ENCODE measurements at places on chromosomes 7 and 10.
A peak's percentile ranks its signal among the peaks of the same experiment; 100 is the strongest.

- DNase-seq = no peak
These were observed 1.1 kb upstream of the PRLHR start for GRCh38 chr10:118596426-118597124.

GRCh38 chr10:105714728-105715127, 1073.6 kb downstream of the SORCS3 start:
- no peak for DNase-seq

DNA sequence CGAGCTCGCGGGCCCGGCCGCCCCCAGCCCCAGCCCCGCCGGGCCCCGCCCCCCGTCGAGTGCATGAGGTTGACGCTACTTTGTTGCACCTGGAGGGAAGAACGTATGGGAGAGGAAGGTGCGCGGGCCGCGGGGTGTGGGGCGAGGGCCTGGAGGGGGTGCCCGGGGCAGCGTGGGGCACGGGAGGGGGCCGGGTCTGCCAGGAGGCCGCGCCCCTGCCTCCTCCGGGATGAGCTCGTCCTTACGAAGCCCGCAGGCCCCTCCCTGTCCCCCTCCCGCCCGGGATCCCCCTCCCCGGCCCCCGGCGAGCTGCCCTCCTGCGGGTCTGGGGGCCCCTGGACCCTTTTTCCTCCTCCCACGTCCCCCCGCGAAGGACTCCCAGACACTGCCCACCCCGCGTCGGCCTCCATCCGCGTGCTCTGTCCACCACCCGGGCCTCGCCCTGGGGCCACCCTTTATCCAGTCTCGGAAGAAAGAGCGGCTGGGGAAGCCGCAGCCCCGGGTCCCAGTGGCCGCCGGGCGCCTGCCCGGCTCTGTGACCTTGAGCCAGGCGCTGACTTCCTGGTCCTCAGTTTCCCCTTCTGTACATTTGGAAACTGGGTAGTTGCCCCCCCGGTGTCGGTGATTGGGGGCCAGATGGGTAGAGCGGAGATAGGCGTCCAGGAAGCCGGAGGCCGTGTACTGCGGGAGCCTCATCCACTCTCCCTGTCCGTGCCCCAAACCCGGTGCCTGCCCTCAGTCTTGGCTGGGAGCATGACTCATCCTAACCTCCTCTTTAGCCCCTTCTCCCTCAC, 521 bp downstream of the LIMK1 start:
- DNase-seq = peak; percentile 62

DNA sequence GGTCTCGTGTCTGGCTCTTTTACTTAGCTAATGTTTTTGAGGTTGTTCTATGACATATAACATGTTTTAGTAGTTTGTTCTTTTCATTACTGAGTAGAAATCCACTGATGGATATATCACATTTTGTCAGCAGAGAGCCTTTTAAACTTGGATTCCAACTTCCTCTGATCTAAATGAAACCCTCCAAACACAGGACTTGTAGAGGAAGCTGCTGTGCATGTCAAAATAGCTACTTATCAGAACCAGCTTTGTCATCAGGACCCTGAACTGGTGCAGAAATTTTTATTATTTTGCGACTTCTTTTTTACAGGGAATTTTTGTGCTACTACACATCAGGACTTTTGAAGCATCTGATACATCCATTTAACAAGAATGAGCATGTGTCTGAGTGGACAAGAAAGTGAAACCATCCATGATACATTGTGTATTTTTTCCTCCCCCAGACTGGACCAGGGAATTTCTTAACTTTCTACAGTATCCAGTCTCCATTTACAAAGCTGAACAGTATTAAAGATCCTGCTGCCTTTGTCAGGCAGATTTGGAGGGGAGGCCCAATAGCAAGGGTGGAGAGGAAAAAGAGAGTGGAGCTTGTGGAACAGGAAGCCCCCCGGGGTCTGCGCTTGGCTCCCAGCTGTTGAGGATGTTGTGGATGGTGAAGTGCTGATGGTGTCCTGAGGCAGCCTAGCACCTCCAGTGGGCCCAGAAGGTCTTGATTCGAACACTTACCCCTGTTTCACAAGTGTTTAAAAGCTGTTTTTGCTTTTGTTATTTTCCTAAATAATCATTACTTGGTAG, 29.3 kb upstream of the MTPAP start:
- DNase-seq = no peak

DNA sequence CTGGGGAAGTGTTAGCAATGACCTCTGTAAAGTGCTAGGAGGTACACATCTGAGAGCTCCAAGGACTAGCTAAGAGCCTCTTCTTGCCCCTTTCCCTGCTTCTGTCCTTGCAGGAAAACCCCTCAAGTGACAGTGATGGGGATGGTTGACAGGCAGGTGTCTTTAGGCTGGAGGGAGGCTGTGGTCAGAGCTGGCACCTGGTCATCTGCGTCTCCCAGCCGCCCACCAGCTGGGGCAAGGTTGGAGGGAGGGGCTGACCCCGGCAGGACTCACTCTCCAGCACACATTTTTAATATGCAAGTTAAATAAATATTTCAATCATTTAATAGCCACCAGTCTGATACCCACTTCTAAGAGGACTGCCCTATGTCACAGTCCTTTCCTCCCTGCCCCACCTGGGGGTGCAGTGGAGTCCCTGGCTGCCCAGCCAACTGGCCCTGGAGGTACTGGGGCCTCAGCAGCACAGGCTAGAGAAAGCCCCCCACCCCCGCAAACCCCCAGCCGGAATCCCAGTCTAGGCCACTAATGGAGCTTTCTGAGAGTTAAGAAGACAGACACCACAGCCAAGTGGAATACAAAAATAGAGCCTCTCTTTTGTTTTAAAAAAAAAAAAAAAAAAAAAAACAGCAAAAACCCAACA, 6.3 kb downstream of the FGF8 start:
- no peak for DNase-seq

GRCh38 chr10:94428766-94429707, 26.7 kb downstream of the TBC1D12 start:
- DNase-seq = peak; percentile 25

- DNase-seq = no peak
These were observed 45.5 kb upstream of the ABLIM1 start for GRCh38 chr10:114703377-114704107.

DNA sequence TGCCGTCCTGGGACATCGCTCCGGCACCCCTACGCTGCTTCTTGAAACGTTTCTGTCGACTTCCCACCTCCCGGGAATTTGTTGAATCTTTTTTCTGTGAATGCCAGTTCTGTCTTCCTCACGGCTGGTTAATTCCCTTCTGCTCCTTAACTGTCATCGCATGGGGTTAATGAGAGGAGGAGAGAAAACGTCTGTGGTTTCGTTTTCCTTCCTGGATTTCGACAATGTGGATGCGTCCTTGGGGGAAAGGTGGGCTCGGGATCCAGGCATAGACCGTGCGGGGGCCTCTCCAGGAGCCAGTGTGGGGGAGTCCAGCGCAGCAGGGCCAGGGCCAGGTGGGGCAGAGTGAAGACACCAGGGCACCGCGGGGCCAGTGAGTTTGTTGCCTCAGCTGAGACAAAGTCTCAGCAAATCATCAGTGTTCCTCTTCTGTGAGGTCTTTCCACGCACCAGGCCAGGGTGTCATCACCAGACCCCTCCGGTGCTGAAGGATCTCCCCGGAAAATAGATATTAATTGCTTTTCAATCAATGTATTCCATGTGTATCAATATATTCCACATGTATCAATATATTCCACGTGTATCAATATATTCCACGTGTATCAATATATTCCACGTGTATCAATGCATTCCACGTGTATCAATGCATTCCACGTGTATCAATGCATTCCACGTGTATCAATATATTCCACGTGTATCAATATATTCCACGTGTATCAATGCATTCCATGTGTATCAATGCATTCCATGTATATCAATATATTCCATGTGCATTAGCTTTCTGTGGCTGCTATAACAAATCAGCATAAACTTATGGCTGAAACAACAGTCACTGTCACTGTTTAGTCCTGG, 33.7 kb upstream of the CFAP46 start:
- DNase-seq = no peak

DNA sequence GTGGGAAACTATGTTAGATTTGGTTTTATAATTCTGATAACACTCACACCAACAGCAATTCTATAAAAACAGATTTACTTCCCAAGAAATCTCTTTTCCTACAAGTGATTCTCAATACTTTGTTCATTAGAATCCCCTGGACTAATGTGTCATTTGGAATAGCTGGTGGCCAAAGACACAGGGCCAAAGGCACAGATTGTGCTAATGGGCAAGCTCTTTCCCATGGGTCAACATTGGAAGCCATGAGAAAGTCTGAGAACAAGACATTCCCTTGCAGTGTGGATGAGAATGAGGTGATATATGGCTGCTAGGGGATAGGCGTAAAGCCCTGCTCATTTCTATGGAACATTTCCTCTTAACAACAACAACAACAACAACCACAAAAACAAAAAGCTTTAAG, 153.8 kb downstream of the AMPH start:
- DNase-seq = no peak

DNA sequence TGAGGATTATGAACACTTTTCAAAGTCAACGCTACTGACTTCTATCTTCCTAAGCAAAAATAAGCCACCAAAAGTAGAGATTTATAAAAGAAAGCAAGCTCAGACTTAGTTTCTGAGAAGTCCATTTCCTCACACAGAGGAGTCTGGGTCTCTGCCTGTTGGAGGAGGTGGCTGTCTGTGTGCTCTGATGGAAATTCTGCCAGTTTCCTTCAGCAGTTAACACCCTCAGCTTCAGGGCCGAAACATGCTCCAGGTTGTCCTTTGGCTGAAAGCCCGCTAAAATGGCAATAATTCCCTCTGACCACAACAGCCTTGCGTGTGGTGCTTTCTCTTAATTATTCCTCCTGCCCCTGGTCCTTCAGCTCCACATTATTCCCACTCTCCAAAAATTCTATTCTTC, 127.8 kb upstream of the LAMB4 start:
- no peak for DNase-seq

GRCh38 chr7:41630741-41631140, 72.1 kb downstream of the INHBA start:
- no peak for DNase-seq

GRCh38 chr7:22594020-22594419, 94.0 kb upstream of the STEAP1B start:
- DNase-seq = no peak

DNA sequence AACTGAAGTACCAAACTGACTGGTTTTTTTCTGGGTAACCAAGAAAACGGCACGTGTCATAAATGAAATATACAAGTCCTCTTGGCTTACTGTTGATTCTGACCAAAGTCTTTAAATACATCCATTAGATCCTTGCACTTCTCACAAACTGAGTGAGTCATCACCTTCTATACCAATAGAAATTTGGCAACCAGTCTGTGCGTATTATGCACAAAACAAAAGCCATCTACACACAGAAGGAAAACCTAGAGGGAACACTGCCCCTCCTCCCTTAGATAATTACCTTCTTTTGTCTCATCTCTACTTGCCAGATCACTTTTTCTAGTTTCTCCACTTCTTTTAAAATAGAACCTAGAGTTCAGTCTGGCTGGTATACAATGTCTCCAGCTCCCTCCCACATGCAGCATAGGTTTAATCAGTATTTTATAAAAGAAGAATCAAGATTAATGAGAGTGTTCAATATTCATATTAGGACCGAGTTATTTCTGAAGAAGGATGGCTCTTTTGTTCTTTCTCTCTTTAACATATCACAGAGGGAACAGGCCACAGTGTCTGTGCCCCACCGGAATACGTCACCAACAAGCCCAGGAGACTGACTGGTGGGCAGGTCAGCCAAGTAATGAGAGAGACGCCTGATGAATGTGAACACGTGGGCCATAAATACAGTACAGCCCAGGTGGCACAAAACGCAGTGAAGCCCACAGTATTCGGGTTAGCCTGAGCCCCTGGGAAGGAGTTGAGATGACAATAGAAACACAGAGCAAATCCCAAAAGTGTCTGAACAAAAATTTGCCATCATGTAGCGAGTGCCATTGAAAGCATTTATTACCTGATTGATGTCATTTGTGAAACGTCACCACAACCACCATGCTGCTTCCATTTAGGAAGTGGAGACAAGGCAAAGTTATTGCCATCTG, 91.3 kb downstream of the KIAA1549 start:
- DNase-seq = peak; percentile 50

DNA sequence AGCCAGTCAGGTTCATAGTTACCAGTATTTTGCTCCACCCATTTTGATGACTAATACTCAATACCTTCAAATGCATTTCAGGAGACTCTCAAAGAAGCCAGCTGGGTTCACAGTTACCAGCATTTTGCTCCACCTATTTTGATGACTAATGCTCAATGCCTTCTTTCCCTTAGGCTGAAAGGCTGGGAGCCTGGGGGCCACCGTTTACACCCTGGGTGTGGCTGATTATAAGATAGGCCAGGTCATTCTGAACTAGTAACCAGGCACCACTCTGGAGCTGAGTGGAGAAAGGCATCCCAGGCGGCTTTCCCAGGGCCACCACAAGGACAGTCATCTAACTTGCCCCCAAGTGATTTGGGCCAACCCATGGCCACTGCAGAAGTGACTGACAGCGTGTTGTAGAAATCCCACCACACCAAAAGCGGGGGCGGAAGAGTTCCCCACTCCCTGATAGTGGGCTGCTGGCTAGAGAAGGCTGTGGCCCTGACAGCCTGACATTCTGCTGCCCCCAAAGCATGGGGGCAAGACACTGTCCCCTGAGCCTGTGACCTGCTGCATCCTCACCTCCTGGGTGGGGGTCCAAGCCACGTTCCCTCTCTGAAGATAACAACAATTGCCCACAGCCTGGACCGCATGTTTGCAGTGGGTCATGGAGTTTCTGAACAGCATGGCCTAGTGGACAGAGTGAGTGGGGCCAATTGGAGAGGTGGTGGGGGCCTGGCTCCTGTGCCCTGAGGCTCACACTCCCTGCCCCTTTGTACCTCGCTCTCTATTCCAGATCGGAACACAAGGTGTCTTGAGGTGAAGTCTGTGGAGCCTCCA, 23.0 kb upstream of the ZNF488 start:
- peak; percentile 88 for DNase-seq

- DNase-seq = no peak
These were observed 37.7 kb upstream of the FOXI2 start for GRCh38 chr10:127699311-127699710.

GRCh38 chr7:84783141-84783778, 403.6 kb downstream of the SEMA3D start:
- peak; percentile 14 for DNase-seq

GRCh38 chr10:11386044-11386443, 225.4 kb downstream of the USP6NL start:
- DNase-seq = no peak

GRCh38 chr7:74579800-74580685, 77.5 kb upstream of the GTF2I start:
- peak; percentile 60 for DNase-seq

- no peak for DNase-seq
These were observed 102.0 kb upstream of the HDAC9 start for GRCh38 chr7:18393465-18394118.

DNA sequence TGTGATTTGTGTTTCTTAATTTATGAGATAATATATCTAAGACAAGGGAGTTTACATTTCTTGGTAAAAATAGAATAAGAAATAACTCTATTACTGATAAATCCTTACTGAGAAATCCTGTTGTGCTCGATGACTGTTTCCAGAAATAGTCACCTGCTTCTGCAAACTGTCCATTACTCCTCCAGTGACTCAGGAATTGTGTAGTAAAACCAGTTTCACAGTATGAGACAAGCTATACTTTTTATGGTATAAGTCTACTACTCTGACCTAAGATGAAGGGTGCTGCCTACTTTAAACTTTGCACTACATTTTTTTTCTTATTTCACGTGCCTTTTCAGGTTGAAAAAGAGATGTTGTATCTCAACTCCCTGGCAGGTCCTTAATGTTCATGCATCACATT, 6.8 kb upstream of the ANKRD22 start:
- DNase-seq = peak; percentile 4

- DNase-seq = no peak
These were observed 119.6 kb downstream of the TES start for GRCh38 chr7:116329686-116330503.

GRCh38 chr7:108351729-108352131, 104.5 kb downstream of the NRCAM start:
- DNase-seq = peak; percentile 40

GRCh38 chr7:96728139-96728538, 18.5 kb upstream of the SEM1 start:
- no peak for DNase-seq

Measured in fibroblast of lung (primary cell).